ENCODE measurements at places on chromosomes 16 and 17.

GRCh38 chr16:65744401-65744800 is 622.1 kb upstream of the CDH5 start:
- no peak for DNase-seq

DNA sequence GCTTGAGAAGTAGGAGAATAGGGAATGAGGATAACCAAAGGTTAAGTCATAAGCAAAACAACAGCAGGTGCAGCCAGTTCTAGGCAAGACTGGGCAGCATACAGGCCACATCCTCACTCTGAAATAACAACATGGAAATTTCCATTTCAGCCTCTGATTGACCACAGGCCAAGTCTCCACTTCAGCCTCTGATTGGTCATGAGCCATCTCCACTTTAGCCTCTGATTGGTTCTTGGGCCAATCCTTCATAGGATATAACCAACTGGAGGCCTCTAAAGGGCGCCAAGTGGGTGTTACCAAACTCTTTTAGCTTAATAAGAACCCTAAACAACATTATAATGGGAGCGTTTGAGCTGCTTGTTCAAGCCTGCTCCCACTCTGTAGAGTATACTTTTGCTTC is 512.0 kb downstream of the NPIPA7 start:
- no peak for DNase-seq

DNA sequence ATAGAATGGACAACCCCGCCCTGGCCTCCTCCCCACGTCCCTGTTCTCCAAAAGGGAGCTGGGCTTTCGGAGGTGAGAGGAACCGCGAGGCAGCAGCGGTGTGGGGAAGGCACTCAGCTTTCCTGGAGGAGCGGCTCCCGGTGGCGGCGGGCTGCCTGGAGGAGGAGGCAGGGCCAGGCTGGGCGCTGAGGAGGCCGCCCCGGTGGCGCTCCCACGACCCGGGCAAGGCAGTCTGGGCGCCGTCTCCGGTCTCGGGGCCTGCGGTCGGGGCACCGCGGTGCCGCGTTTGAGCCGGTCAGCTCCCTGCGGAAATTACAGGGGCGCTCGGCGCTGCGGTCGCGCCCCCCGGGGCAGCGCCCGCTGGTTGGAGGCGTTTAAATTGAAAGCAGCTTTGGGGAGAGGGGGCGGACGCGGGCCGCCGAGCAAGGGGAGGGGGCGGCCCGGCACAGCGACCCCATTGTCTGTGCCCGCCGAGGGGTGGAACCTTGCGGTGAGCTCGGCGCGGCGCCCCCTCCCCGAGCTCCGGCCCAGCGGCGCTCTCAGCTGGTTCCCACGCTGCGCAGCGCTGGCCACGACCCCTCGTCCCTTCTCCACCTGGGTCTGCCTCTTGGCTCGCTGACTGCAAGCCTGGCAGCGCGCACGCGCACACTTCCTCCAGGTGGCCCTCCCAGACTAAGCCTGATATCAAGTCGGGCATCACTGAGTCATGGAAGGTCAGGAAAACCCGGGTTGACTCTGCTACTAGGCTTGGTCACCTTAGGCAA is 58.7 kb upstream of the DLX4 start:
- DNase-seq: no peak

DNA sequence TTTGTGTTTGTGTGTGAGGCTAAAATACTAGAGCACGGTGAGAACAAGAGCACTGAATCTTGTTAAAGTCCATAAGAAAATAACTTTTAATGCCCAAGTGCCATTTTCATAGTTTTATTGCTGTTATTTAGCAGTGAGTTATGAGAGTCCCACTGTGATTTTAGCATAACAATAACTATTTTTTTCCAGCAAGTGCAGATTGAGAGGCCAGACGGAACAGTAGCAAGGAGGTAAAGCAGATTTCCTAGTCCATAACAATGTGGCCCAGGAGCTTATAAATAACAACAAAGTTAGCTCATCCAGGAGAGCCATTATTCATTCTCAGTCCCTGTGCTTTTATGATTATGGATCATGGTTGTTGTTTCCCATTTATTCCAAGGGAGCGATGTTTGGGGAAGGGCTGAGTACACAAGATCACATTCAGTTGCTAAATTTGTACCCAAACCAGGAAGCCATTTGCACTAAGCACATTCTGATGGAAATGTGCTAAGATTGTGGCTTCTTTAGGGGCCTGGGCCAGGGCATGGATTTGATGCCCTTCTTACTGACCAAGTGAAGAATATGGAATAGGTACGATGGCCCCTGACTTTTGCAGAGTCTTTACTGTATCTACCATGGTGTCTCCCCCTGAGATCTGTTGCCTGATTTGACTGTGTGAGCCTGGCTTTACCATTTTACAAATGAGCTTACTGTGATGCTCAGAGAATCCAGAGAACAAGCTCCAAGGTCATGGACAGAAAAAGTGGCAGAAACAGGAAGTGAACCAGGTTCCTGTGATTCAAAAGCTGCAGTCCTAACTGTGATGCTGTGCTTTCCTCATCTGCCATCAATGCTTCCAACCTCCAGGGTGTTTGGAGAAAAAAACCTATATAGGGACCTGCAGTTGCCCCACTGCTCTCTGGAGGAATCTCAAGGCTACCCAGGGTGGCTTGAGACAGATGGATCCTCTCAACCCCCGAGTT is 204.7 kb upstream of the HSBP1 start:
- no peak for DNase-seq

DNA sequence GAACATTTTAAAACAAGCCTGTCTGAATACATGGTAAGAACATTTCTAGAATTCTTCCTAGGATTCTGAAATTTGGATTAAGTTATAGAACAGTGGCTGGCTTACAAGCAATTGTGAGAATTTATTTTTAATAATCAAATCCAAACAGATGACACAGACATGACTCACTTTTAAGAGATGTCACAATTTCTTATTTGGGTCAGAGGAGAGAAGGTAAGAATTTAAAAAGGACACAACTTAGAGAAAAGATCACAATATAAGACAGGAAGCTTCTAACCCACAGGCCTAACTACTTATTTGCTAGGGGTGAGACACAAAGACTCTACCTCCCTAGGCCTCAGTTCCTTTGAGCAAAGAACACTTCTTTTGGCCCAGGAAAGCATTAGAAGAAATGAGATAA is 32.7 kb downstream of the ZZEF1 start:
- no peak for DNase-seq

DNA sequence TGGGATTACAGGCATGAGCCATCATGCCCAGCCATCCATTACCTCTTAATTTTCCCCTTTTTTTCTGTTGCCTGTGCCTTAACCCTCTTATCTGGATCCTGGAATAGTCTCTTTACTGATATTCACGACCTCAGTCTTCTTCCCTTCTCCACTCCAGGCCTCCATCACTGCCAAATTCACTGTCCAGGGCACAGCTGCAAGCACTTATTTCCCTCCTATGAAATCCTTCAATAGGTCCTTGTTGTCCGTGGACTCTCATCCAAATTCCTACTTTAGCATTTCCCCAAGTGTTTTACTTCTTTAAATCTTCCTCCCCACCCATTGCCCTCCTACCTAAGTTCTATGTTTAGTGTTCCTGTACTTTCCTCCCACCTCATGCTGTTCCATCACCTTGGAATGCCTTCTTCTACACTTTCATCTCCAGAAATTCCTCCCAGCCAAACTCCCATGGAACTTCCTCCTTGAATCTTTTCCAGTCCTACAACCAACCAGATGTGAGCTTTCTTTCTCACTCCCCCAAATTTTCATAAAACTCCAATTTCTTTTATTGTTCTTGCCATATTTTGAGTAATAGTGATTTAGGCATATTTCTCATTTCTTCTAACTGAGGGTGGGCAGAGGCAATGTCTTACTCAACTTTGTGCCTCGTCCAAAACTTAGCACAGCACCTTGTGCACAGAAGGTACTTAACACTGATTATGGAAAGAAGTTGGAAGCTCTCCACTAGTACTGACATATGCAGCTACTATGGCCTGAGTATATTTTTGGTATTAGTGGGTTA is 35.3 kb downstream of the FAM20A start:
- DNase-seq: no peak

DNA sequence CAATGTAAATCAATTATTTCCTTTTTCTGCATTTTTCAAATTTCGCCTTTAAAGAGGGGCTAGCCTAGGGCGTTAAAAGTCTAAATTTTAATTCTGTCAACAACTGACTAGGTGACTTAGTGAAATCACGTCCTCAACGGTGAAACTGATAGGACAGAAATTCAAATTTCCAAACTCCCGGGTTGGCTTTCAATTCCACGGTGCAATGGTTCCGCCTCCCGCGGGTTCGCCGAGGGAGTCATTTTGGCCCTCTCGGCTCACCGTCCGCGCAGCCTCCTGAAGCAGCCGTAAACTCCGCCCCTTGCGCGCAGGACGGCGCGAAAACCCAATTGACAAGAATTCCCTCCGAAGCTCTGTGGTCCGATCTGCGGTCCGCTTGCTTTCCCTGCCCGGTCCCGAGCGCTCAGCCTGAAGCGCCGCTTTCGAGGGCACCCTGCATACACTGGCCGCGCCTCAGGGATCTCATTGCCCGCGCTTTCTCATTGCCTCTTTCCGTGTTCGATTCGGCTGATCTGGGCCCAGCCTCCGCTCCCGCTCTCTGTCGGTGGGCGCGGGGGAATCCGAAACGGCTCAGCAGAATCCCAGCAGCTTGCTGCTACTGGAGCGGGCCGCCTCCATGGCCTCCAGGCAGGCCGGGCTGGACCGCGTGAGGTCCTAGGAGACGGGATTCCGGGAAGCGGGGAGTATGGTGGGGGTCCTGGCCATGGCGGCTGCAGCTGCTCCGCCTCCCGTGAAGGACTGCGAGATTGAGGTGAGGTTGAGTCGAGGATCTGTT is at the start of gene ATAD5:
TSS of gene ATAD5 (plus strand) at position 304 of the 775 bp plus-strand sequence. CDS start at position 686, 382 bp downstream.
- DNase-seq: peak; percentile 76

DNA sequence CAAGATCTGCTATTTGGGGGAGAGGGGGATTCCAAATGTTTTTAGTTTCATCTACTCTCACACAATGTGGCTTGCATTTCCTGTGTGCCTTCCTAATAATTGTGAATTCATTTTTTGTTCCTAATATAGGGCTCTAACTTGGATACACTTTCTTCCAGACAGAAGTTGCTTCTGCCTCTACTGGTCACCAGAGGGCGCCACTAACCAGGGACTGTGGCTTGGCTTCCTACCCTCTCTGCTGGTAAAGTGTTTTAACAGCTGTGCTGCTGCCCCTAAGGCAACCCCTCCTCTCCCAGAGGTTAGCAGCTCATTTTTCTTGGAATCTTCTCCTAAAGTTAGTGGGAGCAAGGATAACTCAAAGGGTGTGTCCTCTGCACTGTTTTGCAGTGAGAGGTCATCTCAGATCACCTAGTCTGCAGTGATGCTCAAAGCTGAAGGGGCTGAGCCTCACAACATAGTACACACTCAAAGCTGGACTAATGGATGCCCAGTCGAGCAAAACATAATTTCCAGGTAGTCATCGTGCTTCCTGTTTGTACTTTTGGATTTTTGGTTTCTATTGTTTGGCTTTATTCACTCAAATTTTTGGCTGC is 5.0 kb upstream of the PRSS54 start:
- DNase-seq: no peak

GRCh38 chr16:77374384-77374783 is 60.5 kb downstream of the ADAMTS18 start:
- no peak for DNase-seq

- DNase-seq: no peak
Observed at GRCh38 chr16:89605186-89605970, 8.1 kb upstream of the DPEP1 start.

- no peak for DNase-seq
Observed at GRCh38 chr17:57782647-57783337, 37.7 kb upstream of the CCDC182 start.

DNA sequence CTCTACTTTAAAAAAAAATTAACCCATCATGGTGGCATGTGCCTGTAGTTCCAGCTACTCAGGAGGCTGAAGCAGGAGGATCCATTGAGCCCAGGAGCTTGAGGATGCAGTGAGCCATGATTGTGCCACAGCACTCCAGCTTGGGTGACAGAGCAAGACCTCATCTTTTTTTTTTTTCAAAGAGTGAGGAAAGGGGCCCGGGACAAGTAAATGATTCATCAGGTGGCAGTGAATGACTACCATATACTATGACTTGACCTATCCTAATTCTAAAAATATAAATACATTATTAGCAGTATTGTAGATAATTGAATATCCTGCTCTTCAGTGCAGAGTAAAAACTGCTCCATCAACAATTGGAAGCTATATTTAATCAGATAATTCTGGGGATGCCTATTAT is 55.3 kb downstream of the CLUH start:
- no peak for DNase-seq

All from activated naive CD8-positive, alpha-beta T cell treated with anti-CD3 and anti-CD28 coated beads, Interleukin-2, amount 50 U/mL, for 16 hours (primary cell).